A549 treated with dexamethasone at 1 μM for 4 hours (cell line): ENCODE measurements at places on chromosomes 4 and X. TPM values are rescaled to one million over a fixed set of nuclear protein-coding genes. Genes with fewer than 3 reads are reported as not detected.

KLHL2 gene
- 15.5 to 19.4 TPM (median 18.4 TPM) in 5 replicates for total RNA-seq

FDCSP gene
- total RNA-seq, result not detected in 5 replicates

GPAT3 gene
- total RNA-seq, result 28.4 to 41.8 TPM (median 32.8 TPM) in 5 replicates

TEX13C gene
- 0.01 to 0.04 TPM in 2 of 5 replicates, not detected in the others for total RNA-seq

ASMT gene
- total RNA-seq, result 0.15 to 0.48 TPM (median 0.19 TPM) in 5 replicates

SPANXN5 gene
- total RNA-seq, result not detected in 5 replicates

FAM184B gene
- total RNA-seq, result 0.01 to 0.05 TPM (median 0.02 TPM) in 5 replicates

NDNF gene
- not detected in 5 replicates for total RNA-seq

SSX3 gene
- not detected in 5 replicates for total RNA-seq

IQCM gene
- total RNA-seq, result not detected in 5 replicates

HOPX gene
- 0.09 to 0.11 TPM in 2 of 5 replicates, not detected in the others for total RNA-seq

DUSP9 gene
- 1.0 to 2.0 TPM (median 1.3 TPM) in 5 replicates for total RNA-seq

ZNF732 gene
- total RNA-seq, result not detected in 5 replicates

AMOT gene
- 0.02 to 0.05 TPM (median 0.03 TPM) in 4 of 5 replicates, not detected in the other for total RNA-seq
